ENCODE measurements at places on chromosomes 6 and 20. TPM values are rescaled to one million over a fixed set of nuclear protein-coding genes. Genes with fewer than 3 reads are reported as not detected.

- DNase-seq: no peak
Measured at GRCh38 chr6:15715060-15715459, 52.2 kb upstream of the DTNBP1 start.

DNA sequence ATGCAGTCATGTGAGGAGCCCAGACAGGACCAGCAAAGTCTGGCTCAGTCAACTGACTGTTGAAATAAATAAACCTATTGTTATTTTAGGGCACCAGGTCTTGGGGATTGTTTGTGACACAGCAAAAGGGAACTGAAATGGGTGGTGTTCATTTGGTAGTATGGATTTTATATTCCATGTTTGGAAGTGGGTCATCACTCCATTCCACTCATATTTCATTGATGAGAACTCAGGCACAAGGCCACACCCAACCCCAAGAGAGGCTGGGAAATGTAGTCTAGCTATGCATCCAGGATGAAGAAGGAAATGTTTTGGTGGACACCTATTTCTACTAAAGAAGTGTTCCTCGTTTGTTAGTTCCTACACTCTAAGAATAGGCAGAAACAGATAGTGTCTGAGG lies 64.9 kb upstream of the BTBD3 start:
- no peak for DNase-seq

The CDH22 gene
- total RNA-seq: 0.13 TPM

The HSPA12B gene
- 18.3 TPM for total RNA-seq

The DDX27 gene
- 23.5 TPM for total RNA-seq

Measured in muscle of leg (tissue), 16 donors.